ENCODE measurements at places on chromosomes 2 and 18.

DNA sequence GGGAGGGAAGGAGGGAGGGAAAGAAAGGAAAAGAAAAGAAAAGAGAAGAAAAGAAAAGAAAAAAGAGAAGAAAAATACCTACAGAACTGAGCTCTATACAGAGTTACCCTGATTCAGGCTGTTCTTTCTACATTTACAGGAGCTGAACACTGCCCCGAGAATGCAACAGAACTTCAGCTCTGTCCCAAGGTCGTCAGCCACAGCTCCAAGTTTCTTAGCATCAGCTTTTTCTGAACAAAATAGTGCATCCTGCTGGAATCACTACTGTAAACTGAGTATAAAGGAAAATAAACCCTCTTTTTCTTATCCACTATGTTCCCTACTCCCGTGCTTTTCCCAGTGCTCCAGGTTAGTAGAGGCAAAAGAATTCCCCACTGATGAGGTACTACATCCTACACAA is 4.7 kb upstream of the PPP4R1 start:
- no peak for DNase-seq

DNA sequence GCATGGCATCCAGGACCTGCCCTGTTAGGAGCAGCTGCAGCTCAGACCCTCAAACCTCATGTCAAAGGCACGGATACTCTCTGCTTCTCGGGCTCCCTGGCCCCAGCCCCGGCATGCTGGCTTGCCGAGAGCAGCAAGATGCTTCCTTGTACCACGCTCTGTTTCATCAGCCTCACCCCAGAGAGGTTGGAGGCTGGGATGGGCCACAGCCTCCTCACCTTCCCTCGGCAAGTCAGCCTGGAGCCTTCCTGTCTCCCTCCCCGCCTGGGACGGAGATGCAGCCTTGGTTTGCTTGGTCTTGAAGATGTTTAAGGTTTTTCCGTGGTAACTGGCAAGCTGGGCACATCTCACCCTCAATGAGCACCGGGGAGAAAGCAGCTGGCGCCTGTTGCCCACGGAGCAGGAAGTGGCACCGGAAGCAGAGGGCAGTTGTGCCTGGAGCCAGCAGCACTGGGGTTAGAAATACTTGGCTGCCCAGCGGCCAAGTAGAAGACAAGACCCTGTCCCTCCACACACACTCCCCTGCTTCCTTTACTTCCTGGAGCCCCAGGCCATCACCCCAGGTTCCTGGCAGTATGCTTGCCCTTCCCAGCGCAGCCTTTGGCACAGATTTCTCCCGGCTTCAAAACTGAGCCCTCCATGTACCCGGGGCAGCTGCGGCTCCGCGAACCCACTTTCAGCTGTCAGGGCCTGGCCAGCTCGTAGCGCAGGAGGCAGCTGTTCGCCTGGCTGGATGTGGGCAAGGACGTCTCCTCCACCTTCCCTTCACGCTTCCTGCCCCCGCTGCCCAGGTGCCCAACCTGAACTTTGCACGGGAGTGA is 17.4 kb downstream of the FBLN7 start:
- DNase-seq = no peak

DNA sequence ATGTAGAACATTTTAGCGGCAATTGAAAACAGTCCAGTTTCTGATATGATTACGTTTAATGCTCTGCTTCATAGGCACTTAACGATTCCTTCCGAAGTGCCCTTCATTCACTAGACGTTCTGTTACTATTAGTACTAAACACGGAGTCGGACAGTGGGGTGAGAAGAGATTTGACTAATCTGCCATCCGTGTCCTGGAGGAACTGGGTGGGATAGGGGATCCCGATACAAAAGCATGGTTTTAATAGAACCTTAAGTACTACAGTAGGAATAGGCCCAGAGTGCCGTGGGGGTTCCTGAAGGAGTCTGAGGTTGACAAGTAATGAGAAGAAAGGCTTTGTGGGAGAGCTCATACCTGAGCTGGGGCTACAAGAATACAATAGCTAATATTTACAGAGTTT is 631 bp downstream of the MORN2 start:
- no peak for DNase-seq

- DNase-seq = no peak
Observed at GRCh38 chr2:206790311-206790935, 25.0 kb downstream of the FASTKD2 start.

DNA sequence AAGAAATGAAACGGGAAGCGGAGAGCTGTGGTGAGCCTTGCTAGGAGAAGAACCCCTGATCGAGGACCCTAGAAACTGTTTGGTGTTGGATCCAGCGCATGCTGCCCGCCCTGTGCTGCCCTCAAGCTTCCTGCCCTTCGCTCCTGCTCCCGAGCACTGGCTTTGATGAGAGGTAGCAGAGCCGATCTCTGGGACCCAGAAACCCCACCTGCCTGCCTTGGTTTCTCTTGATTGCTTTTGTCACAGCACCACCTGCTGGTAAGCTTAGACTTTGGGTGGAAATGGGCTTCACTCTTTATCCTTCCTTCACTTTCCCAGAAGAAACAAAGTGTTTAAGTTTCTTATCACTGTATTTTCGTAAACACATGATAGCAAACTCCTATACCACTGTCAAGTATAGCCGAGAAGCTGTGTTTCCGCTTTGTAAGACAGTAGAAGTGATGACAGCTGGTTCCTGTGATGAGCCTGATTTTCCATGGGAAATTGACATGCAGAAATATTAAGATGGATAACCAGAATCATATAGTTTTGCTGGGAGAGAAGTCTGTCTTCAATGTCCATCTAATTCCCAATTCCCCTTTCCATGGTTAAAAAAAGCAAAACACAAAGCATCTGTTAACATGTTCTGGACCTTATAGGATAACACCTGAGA is 267.4 kb downstream of the PHLPP1 start:
- DNase-seq = no peak

DNA sequence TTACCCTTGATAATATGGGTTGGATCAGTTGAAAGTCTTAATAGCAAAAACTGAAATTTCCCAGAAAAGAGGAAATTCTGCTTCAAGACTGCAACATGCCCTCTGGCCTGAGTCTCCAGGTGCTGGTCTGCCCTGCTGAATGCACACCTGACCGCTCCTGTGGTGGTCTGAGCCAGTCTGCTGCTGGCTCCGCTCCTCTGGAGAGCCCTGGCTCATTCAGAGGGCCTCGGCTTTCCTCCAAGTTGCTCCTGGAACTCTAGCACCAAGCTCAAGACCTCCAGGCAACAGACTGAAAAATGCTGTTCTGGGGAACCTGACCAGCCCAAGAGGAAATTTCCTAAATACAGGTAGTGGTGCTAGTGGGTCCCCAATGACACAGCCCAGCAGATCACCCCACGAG is 64.8 kb downstream of the DIPK1C start:
- no peak for DNase-seq

DNA sequence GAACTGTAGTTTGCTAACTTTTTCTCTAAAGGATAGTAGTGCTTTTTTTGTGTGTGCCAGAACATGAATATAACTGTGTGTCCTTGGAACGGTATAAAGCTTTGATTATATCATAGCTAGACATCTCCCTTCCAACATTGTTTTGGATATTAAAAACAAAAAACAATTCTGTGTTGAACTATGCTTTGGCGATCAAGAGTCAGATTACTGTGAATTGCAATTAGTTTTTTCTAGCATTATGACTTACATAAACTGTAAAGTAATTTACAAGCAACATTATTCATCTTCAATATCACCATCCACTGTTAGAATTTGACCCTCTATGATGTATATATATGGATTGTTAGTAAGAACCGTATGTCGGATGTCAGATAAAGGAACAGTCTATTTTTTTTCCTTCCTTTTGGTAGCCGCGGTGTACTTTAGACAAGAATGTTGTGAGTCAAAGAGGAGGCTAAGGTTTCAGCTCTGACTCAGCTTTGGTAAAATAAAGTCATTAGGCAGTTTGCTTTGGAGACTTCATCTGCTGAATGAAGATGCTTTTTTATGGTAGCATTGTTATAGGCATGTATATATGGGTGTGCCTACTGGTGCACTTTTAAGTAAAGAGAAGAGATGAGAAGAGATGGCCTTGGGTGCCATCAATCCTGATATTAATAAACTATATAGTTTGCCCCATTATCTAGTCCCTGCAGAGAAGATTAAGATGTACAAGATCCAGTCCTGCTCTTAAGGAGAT is 76.4 kb downstream of the LTBP1 start:
- DNase-seq = no peak

DNA sequence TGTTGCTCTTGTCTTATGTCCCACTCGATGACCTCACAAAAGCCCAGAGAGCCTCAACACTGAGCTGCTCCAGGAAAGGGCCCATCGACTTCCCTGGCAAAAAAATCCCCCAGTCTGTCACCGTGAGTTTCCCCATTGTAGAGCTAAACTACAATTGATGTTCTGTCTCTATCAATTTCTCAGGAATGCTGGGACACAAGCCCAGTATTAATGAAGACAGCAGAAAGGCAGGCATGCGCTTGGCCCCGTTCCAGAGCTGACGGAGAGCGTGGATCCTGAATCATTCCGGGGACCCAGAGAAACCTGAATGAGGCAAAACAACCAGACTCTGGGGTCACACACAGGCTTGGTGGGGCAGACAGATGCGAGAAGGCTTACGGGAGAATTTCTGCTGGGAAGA is 146.9 kb downstream of the TTC32 start:
- DNase-seq = no peak

DNA sequence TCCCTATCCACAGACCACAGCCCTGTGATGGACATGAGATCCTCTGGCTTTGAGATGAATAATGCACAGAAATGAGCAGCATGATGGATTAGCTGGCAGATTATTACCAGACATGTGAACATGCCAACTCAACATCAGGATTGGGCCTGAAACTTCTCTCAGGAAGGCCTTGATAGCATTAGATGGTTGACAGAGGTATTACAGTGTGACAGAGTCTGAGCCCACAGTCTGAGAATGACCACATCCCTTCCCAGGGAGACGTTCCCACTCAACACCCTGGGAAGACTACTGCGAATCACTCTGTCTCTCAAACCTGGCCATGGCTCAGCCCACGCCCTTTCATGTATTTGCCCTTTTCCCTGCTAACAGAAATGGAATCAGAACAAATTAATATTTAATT is 66.9 kb downstream of the BCL11A start:
- DNase-seq = no peak

GRCh38 chr2:48482313-48482712 is 47.6 kb upstream of the STON1 start:
- DNase-seq = no peak

DNA sequence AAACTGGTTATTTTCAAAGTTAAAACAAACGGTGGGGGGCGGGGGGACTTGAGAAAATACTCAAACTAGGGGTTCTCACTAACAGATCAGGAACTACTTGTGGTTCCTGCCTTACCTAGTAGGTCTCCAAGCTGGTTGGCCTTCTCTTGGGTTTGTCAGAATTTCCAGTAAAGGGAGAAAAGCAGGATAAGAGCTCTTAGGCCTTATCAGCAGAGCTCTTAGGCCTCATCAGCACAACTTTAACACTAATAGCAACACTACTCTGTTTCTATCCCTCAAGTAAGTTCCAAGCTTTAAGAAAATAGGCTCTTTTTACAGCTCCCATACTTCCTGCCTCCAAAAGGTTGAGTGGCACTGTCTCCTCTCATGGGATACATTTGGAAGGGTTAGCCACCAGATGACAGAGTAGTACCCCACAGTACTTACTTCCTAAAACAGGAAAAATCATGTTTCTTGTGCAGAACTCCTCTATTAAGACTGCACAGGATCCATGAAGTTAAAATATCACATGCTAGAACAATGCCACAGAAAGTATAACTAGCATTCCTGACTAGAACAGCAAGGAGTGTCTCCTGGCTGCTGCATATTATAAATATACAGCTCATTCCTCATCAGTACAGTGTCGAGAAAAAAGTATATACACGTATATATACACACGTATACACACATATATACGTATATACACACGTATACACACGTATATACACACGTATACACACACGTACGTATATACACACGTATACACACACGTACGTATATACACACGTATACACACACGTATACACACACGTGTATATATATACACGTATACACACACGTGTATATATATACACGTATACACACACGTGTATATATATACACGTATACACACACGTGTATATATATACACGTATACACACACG is 6.1 kb downstream of the FBXO11 start:
- DNase-seq = no peak

DNA sequence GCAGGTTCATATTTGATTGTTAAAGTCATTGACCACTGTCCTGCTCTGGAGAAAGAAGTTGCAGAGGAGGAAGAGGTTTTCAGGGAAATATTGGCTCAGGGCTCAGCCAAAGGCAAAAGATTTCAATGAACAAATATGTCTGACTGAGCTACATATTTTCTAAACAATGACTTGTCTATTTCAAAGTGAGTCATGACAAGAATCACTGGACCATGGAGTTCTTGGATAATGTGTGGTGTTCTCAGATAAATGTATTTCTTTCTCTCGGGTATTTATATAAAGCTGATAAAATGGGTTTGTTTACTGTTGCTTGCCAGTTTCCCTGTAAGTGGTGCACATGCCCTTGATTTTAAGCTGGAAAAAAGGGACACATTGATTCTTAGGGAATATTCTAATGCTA is 34.3 kb upstream of the RMP24 start:
- DNase-seq = no peak

DNA sequence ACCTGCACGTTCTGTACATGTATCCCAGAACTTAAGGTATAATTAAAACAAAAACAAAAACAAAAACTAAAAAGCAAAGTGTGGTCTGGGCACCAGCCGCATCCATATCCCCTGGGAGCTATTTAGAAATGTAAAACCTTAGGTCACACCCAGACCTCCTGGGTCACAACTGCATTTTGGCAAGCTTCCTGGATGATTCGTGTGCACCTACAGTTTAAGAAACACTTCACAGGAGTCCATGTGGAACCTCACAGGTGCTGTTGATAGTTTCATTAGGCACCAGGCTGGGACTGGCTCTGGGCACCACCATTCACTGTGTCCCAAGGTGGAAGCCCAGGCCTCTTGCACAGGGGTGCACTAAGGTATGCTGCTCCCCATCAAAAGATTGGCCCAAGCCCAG is 103.6 kb upstream of the BOD1L2 start:
- DNase-seq = no peak

DNA sequence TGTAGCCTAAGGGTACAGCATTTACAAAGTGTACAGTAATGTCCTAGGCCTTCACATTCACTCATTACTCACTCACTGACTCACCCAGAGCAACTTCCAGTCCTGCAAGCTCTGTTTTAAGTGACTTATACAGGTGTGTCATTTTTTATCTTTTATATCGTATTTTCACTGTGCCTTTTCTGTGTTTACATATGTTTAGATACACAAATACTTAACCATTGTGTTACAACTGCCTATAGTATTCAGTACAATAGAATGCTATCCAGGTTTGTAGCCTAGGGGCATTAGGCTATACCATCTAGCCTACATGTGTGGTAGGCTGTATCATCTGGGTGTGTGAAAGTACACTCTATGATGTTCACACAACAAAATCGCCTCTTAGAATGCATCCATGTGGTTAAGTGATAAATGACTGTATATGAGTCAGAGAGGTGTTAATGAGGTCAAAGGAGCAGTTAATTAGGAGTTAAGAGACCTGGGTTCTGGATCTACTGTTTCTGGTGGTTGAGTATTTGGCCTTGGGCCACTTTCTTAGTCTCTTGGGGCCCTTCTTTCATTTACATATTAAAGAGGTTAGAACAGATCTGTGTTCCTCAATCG is 149.1 kb downstream of the GREB1L start:
- DNase-seq = no peak

DNA sequence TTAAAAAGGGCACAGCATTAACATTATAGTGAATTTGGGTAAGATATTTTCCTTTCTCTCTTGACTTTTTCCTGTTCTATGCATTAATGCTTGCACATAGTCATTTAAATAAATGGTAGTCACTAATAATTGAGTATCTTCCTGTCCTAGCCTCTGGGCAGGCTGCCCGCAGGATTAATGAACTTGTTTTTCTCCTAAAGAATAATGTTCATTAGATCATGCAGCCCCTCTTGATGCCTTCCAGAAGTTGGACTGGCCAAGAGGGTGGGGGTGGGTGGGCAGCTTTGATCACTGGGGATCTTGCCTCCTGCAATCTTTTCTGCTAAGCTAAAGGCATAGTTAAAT is 514.5 kb upstream of the CDH2 start:
- DNase-seq = no peak
